ENCODE measurements at places on chromosomes 16 and 17.

DNA sequence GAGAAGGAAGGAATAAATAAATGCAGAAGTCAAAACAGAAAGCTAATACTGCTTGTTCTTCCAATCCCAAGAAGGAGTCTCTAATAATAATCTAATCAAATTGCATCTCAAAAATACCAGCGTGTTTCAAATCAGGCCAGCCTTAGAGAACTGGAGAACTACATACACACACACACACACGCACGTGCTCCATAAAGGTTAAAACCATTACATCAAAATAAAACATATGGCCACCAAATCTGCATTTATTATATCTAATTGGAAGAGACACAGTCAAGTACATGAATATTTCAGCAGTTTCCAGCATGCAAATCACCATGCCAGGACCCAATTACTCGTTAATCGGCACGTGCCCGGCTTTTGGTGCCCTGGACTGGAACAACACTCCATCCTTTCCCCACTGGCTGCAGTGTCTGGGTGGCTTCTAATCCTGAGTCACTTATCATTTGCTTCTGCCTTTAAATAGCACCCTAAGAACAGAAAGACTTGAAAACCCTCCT is 20.4 kb upstream of the KDM8 start:
- DNase-seq = no peak

GRCh38 chr17:77478281-77478680 is 337.5 kb downstream of the SEC14L1 start:
- DNase-seq = no peak

GRCh38 chr17:71486261-71486660 is 634.6 kb upstream of the SOX9 start:
- no peak for DNase-seq

DNA sequence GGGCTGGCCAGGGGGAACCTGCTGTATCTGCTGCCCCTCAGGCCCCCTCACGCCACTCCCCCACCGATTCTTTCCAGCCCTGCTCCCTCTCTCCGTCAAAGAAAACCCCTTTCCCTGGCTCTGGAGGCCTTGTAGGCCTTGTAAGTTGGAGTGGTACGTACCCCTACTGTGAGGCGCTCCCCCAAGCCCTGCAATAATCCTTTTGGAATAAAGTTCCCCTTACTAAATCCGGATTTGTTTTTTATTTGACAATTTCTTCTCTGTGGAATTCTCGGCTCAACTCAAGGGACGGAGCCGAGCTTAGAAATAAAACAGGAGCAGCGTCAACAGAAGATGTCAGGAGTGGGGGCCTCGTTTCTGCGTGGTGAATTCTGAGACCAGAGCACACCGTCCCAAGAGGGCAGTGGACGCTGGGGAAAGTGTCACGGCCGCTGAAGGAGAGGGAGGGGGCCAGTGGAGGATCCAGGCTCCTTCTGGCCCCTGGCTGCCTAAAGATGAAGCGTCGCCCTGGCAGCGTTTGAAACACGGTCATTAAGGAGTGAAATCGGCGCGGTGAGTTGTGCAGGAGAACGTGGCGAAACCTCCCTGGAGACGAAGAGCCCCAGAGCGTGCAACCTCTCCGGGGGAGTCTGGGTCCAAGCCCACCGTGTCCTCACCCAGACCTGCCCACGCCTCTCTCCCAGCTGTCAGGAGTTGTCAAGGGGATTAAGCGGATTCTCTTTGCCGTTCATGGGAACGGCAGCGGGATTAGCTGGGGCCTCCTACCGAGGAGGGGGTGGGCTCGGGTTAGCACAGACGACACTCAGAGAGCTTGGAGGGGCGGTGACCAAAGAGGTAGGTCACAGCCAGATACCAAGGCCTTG is 47.0 kb downstream of the SLC7A5 start:
- DNase-seq = no peak

GRCh38 chr16:16029431-16030011 is 80.1 kb downstream of the ABCC1 start:
- no peak for DNase-seq

DNA sequence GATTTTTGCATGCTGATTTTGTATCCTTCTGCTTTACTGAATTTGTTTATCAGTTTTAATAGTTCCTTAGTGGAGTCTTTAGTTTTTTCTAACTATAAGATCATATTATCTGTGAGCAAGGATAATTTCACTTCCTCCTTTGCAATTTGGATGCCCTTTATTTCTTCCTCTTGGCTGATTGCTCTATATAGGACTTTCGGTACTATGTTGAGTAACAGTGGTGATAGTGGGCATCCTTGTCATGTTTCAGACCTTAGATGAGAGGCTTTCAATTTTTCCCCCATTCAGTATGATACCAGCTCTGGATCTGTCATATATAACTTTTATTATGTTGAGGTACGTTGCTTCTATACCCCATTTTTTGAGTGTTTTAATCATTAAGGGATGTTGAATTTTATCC is 224.5 kb upstream of the CNTNAP4 start:
- DNase-seq = no peak

DNA sequence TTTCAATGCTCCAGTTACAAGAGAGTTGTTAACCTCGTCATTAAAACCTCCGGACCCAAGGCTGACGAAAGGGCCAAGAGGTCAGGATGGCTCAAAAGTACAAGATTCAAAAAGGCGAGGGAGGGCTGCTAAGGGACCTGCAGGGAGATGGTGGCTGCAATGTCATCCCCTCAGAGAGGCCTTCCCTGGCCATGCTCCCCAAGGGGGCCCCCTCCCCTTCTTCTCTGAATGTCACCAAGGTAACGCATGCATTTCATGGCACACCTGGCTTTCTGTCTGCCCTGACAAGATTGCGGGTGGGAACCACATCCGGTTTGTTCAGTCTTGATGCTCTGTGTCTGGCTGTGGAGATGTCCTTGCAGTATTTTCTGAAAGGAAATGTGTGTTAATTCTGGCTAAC is 89.9 kb downstream of the C16orf78 start:
- DNase-seq = no peak

DNA sequence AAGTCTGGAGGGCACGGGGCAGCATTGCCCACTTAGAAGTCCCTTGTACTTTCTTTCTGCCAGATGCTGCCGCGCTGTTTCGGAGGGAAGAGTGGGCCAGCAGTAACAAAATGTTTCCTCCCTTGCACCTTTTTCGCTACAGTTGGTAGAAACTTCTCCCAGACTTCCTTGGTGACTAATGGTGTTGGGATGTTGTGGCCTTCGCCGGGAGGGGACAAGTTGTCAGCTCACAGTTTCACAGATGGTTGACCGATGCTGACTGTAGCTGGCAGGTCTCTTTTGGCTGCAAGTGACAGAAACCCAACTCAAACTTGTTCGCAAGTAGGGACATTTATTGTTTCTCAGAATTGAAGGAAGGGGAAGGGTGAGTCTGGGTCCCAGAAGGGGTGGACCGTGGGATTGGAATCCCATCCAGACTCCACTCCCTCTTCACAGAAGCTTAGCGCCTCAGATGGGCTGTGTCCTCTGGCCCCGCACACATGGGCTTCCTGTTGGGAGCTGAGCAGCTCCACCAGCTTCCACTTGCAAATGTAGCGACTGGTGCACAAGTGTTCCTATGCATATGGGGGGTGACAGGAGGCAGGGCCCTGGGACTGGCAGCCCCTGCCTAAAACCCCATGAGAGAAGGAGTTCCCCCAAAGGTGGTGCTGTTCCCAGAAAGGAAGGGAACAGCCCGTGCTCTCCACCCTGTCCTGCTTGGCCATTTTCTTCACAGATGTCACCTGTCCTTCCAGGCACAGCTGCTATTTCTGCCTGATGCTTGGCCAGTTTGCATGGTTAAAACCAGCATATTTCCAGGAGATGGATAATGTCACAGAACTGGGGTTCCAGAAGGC is 30.9 kb upstream of the RPRML start:
- no peak for DNase-seq

DNA sequence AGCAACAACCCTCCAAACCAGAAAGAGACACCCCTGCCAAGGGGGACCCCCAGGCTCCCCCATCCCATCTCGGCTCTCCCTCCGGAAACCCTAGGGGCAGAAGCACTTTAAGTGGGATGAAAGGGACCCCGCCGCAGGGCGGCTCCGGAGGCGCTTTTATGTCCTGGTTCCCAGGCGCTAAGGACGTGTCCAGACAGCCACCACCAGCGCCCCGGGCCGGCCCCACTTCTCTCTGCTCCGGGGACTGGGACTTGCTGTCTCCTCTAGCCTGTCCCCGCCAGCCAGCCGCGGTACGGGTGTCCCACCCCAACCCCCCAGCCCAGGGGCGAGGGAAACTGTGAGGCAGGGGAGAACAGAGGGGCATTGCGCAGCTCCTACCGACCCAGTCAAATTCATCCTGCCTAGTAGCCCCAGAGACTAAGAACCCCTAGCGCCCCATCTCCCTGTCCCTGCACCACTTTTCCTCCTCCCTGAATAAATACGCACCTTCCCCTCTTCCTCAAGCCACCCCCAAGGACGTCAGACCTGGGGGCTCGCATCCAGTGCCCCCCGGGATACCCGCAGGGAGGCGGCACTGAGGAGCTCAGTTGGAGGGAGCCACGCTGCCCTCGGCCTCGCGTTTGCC is 4.1 kb downstream of the SP6 start:
- no peak for DNase-seq

GRCh38 chr17:45681706-45682105 is 102.4 kb upstream of the CRHR1 start:
- DNase-seq = no peak

- no peak for DNase-seq
Measured at GRCh38 chr17:71709271-71709890, 411.4 kb upstream of the SOX9 start.

DNA sequence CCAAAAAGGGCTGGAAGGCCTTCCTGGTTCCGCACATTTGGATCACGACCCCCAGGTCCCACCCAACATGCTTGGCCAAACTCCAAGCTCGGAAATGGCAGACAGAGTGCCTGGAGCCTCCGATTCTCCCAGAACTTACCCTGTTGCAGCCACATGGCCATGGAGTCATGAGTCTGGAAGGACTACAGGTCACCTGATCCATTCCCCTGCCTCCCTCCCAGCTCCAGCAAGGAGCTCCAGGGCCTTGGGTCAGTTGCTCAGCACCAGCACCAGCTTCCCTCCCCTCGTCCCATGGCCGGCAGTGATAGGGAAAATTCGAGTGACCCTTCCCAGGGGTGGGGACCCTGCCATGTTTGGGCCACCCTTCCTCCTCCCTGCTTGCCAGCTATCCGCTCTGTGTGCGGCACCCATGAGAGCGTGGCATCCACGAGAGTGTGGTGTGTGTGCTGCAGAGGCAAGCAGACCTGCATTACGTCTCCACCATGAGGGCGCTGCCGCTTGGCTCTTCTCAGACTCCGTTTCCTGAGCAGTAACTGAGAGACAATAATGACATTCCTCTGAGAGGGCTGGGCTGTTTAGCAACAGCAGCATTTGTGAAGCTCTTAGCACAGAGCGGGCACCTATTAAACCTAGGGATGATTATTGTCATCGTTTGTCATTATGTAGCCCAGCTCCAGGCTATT is 21.3 kb upstream of the RPL38 start:
- no peak for DNase-seq

GRCh38 chr16:50692999-50693781 is at the start of gene NOD2:
TSS of gene NOD2 (plus strand) at chr16:50693606. CDS start at chr16:50699496, 5,890 bp downstream.
- peak; percentile 30 for DNase-seq

DNA sequence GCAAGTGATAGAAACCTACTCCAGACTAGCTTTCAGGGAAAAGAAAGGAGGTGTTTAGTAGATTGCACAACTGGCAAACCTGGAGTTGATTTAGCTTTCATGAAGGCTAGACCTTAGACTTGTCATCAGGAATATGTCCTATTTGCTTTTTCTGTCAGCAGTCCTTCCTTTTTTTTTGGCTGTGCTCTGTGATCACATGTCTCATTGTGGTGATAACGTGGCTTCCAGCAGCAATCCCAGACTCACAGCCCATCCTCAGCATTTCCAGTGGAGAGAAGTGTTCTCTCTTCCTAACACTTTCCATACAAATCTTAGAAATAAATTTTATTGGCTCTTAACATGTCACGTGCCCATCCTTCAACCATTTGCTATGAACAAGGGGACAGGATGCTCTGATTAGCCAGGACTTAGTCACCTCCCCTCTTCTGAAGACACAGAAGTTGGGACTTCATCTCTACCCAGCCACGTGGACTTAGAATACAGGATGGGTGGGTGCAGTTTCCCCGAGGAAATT is 74.7 kb downstream of the CDH13 start:
- no peak for DNase-seq

GRCh38 chr16:28188085-28188916 is 23.5 kb downstream of the XPO6 start:
- no peak for DNase-seq

GRCh38 chr17:20214794-20215193 is 205.6 kb downstream of the SPECC1 start:
- DNase-seq = no peak

- no peak for DNase-seq
Measured at GRCh38 chr16:20901068-20901435, 481 bp downstream of the LYRM1 start.

DNA sequence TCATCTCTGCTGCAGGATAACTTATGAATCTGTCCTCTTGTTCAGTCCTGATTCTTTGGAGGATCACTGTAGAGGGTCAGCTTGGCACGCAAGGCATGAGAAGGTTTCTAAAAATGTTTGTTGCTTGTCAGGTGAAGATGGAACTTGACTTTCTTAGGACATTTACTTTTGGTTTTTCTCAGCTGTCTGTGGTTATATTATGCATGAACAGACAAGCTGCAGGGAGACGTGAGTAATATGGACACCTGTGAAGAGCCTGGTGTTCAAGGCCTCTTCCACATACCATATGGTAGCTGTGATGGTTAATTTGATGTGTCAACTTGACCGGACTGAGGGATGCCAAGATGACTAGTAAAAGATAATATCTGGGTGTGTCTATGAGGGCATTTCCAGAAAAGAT is 270.2 kb upstream of the CPHXL start:
- DNase-seq = no peak

GRCh38 chr16:57589374-57589773 is 39.1 kb upstream of the ADGRG1 start:
- DNase-seq = no peak

DNA sequence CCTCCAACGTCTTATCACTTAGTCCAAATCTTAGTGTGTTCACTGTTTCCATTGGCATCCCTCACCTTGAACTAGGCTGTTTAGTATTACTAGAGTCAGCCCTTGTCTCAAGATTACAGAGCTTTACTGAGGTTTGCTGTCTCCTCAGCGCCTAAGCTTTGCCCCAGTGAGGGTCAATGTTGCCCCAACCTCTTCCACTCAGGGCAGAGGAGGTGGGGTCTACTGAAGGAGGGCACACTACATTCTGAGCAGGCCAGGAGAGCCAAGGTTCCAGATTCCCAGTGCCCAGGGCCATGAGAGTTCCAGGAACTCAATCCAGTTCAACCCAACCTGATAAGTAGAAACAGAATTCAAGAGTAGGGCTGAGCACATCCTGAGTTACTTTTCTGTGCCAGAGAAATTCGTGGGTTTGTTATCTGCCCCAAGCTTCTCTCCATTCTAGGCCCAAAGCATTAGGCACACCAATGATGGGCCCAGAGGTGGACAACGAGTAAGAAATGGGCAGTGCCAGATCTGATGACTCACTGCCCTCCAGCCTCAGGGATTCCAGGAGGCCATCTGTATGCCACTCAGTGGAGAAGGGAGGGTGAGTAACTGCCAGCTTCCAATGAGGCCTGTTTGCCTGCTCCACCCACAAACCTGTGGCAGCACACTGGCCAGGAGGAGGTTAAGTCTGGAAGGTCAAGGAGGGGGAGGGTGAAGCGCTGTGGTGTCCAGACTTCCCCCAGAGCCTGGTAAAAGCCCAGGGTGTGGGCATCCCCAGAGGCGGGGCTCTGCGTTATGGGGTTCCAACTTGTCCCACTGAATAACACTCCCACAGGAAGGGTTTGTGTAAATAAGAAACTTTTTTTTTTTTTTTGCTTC is 8.2 kb downstream of the TUBG2 start:
- DNase-seq = no peak

Data from HuH-7 (cell line).